Kidney capillary endothelial cell (primary cell): ENCODE measurements at places on chromosomes 4 and X.

DNA sequence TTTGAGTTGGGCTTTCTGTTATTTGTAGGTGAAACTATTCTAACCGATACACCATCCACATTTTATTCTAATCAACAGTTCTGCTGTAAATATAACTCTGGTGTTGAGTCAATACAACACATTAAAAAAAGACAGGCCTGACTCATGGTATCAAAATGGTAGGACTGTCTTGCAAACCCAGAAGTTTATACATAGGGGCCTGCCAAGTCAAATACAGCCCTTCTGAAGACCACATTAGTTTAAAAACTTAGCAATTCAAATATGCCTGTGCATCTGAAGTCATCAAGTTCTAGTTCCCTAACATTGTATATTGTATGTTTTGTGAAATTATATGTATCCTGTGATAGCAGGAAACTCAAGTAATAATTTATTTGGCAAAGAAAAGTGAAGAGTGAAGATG lies 24.4 kb upstream of the PDE5A start:
- DNase-seq = no peak

DNA sequence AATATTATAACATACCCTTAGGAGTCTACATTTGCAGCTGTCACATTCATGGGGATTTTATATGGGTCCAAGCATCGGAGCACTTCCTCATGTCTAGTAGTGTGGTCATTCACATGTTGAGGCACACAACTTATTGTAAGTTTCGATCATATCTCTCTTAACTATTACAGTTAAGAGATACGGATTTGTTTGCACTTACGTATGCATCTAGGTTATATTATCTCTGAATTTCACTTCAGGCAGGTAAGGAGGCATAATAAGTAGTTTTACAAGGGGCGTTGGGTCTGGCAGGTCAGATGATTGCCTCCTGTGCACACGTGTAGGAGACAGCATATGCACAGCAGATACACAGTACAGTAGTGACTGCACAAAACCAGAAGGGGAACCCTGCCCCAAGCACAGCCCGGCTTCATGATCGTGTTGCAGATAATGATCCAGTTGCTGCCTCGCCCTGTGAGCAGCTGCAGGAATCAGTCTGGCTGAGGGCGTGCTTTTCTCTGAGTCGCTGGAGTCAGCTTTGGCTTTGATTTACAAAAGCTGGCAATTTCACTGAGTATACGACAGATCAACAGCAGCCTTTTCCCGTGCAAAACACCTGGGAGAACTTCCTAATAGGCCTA lies 302.9 kb upstream of the GATB start:
- no peak for DNase-seq

DNA sequence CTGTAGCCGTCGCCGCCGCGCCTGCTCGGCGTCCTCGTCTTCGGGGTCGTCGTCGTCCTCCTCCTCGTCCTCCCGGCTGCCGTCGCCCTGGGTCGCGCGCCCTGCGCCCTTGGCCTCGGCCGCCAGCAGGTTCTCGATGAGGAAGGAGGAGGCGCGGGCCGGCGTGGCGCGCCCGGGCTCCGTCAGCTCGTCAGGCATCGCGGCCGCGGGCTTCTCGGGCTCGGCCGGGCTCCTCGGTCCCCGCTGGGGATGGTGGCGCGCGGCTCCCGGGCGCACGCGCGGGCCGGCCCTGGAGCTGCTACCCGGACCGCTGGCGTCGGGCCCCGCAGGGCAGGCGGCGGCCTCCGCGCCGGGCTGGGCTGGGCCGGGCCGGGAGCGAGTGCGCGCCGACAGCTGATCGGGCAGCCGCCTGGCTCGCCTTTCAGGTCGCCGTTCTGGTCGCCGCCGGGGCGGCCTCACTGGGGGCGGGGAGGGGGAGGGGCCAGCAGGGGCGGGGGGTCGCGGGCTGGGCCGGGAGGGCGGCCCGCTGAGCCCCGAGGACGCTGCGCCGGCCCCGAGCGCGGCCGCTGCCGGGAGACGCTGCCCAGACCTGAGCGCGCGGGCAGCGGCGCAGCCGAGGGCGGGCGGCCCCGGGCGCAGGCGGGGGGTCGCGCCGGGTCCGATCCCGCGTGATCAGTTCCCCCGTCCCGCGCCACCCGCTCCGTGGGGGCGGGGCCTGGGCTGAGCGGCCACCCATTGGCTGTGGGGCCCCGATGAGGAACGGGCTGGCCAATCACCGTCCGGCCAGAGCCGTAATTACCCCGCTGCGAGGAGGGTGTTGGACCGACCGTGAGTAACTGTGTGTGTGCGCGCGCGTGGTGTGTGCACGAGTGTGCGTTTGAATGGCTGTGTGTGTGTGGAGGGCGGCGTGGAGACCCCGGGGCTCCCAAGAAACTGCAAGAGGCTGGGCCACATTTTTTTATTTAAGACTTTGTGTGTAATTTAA lies at the start of gene HMX1:
Gene HMX1 (minus strand): TSS at position 423 of the 985 bp plus-strand sequence. CDS start 225 bp downstream, at position 198.
- DNase-seq = no peak

- DNase-seq = peak; percentile 47
Measured at GRCh38 chrX:136214551-136214950, 36.6 kb downstream of the MAP7D3 start.

DNA sequence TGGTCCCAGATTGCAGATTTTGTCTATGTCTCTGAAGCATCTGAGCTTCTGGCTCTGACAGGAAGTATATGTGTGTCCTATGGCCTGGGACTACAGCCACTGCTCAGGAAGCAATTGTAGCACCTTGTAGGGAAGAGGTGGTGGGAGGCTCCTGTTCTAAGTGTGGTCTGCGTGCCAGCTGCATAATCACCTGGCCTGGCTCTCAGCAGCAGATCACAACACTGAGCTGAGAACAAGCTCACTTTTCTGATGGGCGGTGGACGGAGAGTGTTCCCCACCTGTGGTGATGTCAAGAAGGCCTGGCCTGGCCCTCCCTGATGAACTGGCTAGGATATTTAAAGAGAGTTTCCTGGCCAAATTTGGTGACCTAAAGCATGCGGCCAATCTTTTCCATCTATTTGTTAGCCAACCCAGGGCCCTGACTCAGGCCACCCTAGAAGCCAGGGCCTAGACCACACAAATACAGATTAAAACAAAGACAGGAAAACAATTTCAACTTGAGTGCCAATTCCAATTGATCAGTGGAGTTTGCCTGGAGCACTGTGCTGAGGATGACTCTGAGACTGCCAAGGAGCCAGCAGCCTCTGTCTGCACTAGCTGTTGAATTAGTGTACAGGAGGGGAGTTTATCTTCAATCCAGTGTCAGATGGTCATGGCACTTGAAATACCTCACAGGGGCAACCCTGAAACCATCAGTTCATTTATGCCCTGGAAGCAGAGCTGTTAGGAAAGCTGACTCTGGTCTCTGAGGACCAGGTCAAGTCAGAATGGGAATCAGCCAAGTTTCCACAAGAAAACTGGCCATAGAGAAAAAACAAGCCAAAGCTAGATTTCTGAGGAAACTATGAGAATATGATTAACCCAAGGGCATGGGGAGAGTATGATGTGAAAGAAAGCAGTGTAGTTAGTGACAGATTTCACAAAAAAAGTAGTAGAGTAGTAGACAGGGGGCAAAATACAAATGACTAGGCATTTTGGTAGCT lies 47.4 kb downstream of the PRDM5 start:
- no peak for DNase-seq

DNA sequence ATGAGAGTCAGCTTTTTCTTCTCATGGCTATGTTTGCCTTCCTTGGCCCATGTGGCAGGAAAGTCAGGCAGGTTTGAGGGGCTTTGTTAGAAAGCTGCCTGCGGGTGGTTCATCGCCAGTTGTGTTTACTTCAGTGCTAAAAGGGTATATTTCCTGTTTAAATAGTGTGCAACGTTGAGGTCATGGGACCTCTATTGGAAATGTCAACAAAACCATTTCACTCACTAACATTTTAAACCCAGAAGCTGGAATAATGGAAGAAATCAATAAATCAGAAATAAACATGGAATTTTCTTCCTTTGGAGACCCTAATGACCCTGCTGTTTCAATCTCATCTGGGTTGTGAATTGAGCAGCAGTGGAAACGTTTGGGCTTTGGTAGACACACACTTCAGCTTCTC lies 185.8 kb downstream of the ANKRD50 start:
- DNase-seq = no peak

GRCh38 chr4:15373363-15373762 lies 54.5 kb upstream of the C1QTNF7 start:
- DNase-seq = no peak

- DNase-seq = no peak
Measured at GRCh38 chr4:171817026-171817425, 3.8 kb downstream of the GALNTL6 start.

GRCh38 chr4:41174444-41174843 lies 39.9 kb downstream of the APBB2 start:
- DNase-seq = no peak

- peak; percentile 66 for DNase-seq
Measured at GRCh38 chr4:145679520-145679919, 426 bp upstream of the C4orf51 start.

- DNase-seq = no peak
Measured at GRCh38 chr4:172497321-172497720, 671.3 kb upstream of the GALNT7 start.

DNA sequence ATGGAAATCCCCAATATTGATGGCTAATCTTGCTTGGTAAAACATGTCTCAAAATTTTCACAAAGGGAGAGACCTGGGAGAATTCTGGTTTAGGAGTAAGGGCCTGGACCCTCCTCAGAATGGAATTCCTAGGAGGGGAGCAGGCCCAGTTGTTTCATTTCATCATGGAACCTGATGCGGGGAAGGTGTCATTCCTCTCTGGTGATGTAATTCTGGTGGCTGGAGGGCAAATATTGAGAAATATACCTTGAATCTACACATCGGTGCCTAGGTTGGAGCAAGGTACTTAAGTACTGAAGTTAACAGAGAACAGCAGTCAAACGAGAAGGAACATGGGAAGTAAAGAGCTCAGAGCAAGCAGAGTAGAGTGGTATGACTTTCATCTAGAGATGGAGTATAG lies 23.2 kb upstream of the CCSER1 start:
- DNase-seq = no peak

GRCh38 chr4:123599061-123599919 lies 202.7 kb downstream of the SPRY1 start:
- DNase-seq = no peak

- no peak for DNase-seq
Measured at GRCh38 chr4:129738175-129738574, 642.2 kb downstream of the C4orf33 start.

- DNase-seq = peak; percentile 34
Measured at GRCh38 chr4:99811850-99812249, 4.8 kb upstream of the DAPP1 start.

GRCh38 chrX:2461711-2462016 lies 39.1 kb downstream of the DHRSX start:
- DNase-seq = no peak

DNA sequence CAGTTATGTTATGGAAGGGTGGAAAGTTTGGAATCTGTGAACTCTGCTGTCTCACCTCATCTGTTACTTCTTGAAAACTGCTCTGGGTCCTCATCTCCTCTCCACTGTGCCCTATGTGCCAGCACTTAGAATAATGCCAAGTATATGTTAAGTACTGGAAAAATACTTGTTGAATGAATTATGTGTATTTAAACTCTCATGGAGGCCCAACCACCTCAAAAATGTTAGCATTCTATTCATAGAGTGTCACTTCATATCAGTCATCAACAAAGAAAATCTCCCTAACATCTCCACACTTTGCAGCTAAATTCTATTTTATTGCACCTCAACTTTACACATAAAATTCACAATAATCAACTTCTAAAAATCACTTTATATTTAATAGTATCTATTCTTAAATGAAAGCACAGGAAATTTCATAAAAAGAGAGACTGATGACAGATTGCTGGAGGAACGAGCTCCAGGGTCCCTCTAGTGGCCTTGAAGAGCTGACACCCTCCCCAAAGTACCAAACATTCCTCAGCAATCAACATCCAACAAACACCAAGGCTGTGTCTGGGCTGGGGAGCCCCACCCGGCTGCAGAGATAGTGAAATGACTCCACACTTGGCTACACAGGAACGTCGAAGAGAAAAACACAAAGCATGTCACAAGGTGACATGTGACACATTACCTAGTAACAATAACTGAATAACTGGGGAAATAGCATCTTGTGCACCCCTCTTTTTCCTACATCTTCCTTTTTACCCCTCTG lies 45.8 kb downstream of the SLC39A8 start:
- peak; percentile 30 for DNase-seq

DNA sequence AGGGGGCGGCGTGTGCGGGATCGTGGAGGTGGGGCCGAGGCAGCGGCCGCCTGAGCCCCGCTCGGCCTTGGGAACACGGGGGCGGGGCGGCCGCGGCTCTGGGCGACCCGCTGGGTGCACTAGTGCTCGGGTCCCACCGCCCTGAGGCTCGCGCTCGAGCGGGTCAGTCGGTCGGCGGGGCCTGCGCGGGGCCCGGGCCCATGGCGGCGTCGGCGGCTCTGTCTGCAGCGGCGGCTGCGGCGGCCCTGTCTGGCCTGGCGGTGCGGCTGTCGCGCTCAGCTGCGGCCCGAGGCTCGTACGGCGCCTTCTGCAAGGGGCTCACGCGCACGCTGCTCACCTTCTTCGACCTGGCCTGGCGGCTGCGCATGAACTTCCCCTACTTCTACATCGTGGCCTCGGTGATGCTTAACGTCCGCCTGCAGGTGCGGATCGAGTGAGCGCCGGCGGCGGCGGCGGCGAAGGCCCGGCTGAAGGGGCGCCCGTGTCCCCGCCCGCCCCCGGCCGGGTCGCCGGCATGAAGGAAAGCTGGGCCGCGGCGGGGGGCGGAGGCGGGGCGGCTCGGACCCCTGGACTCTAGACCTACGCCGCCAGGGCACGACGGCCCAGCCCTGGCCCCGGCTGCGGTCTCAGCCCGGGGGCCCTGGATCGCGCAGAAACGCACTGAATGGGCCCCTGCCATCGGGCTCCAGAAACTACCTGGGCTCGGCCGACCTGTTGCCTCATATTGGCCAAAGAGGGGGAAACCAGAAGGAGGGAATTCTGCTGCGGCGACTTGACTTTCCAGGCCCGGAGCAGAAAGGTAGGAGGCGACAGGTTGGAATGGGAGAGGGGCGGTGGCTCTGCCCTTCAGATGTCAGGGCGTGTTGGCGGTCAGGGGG lies at the start of gene SMIM10L2A:
Gene SMIM10L2A (plus strand): TSS at position 13 of the 878 bp plus-strand sequence. CDS start 188 bp downstream, at position 201.
- DNase-seq = no peak

DNA sequence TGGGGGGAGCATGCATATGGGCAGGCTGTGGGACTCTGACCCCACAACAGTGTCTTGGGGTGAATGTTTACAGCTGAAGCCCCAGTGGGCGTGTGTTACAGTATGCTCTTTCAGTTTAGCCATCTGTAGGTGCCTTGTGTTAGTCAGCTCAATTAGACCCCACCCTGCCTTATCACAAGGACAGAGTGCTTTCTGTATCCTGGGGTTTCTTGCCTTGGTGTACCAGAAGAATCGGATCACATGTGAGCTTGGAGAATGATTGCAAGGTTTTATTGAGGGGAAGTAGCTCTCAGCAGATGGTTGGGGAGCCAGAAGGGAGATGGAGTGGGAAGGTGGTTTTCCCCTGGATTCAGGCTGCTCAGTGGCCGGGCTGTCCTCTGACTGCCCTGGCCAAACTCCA lies 27.3 kb downstream of the SH3BGRL start:
- no peak for DNase-seq

DNA sequence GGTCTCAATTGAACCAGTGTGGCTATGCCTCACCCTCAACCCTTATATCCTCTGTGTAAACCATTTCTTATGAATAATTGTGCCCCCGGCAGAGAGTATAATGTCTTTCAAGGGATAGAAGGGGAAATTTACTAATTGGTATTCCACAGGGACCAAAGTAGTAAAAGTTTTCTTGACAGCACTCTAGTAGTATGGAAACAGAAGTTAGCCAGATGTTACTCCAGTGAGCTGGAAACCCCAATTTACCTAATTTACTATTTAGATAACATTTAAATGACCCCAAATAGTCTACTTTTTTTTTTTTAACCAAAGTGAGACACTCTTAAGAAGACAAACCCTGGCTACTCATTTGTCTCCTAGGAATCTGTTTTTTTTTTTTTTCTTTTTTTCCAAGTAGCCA lies 32.3 kb downstream of the DTHD1 start:
- no peak for DNase-seq
